GM13977 (cell line): ENCODE measurements at places on chromosomes 3 and 15.

GRCh38 chr3:177473184-177473583, 275.9 kb upstream of the TBL1XR1 start:
- DNase-seq, result no peak

- no peak for DNase-seq
Observed at GRCh38 chr3:132435911-132436425, 18.7 kb downstream of the DNAJC13 start.

- DNase-seq, result no peak
Observed at GRCh38 chr3:45126730-45127129, 19.4 kb downstream of the CDCP1 start.

DNA sequence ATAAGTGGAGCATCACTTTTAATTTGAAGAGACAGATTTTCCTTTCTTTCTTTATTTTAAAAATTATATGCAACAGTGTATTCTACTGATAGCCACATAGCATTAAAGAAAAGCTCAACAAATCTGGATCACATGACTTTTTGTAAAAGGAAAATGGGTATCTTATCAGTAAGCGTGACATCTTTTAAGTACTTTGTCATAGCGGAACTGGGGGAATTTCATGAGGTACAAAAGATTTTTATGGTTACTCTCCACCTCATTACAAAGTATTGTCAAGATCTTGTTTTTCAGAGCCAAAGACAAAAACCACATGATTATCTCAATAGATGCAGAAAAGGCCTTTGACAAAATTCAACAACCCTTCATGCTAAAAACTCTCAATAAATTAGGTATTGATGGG, 219.6 kb upstream of the ZPLD1 start:
- DNase-seq, result no peak

GRCh38 chr15:58415636-58416035, 16.2 kb upstream of the LIPC start:
- no peak for DNase-seq
